ENCODE measurements at places on chromosomes 16 and 17.

DNA sequence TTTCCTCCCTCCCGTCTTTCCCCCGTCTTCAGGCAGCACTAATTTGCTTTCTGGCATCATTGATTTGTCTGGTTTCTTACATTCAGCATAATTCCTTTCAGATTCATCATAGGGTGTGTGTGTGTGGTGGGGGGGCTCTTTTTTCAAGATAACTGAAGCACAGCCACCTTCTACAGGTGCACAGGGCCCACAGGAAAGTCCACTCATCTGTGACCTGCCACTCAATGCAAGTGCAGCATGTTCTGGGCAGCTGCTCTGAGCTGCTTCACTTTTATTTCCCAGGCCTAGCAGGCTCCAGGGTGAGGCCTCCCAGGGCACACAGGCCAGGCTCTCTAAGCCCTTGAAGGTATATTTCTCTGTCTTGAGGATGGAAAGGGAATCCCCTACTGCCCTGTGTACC is 35.2 kb upstream of the MYH10 start:
- no peak for DNase-seq

DNA sequence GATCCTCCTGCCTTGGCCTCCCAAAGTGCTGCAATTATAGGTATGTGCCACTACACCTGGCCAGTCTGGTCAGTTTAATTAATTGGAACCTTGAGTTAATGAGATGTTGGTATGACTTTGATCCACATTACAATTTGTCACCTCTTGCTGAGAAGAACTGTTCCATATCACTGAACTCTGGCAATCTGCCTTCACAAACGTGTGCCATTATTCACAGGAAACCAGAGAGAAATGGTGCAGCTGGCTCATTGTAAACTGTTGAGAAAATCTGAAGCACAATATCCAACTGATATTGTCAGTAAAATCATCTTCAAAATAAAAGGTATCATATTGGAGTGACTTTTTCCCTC is 39.3 kb upstream of the YPEL2 start:
- DNase-seq: no peak

DNA sequence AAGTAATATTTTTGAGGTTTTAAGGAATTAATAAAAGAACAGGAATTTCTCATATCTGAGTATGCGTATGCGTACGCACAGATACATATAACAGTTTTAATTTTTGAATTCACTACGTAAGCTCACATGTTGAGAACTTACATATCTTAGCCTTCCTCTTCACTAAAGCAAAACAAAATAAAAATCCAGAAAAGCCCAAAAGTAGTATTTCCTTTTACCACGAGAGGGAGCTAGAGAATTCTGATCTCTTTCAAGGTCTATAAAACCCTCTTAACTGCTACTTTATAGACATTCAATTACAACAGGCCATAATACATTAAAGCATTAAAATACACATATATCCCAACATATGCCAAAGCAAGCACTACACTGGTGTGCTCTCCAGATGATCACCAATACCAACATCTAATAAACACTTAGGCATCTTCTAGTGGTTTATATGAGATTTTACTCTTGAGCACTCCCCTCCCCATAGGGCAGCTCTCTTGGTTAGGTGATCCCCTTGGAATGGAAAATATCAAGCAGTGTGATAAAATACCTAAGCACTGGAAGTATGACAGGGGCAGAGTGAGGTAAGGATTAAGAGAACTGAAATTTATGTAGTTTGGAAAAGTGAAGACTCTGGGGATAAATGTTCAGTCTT is 94.0 kb downstream of the SKAP1 start:
- DNase-seq: no peak

DNA sequence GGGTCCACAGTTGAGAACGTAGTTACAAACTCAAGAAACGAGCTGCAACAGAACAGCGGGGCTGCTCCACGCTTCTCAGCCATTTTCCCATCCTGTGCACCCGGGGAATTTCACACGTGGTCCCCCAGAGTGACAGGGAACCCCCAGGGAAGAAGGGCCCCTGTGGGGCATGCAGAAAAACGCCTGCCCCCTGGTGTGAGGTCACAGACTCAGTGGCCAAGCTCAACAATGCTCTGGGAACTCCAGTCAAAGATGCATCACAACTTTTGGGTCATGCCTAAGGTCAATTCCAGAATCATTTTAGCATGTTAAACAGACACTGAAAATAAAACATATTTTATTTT is 115.4 kb downstream of the ZNF778 start:
- no peak for DNase-seq

GRCh38 chr17:77358801-77359200 is 218.0 kb downstream of the SEC14L1 start:
- no peak for DNase-seq

- no peak for DNase-seq
Measured at GRCh38 chr16:9107025-9107970, 15.9 kb downstream of the HAPSTR1 start.

- DNase-seq: peak; percentile 61
Measured at GRCh38 chr17:75078284-75079022, 9.3 kb upstream of the SLC16A5 start.

GRCh38 chr16:69784586-69784985 is 22.5 kb downstream of the WWP2 start:
- DNase-seq: no peak

DNA sequence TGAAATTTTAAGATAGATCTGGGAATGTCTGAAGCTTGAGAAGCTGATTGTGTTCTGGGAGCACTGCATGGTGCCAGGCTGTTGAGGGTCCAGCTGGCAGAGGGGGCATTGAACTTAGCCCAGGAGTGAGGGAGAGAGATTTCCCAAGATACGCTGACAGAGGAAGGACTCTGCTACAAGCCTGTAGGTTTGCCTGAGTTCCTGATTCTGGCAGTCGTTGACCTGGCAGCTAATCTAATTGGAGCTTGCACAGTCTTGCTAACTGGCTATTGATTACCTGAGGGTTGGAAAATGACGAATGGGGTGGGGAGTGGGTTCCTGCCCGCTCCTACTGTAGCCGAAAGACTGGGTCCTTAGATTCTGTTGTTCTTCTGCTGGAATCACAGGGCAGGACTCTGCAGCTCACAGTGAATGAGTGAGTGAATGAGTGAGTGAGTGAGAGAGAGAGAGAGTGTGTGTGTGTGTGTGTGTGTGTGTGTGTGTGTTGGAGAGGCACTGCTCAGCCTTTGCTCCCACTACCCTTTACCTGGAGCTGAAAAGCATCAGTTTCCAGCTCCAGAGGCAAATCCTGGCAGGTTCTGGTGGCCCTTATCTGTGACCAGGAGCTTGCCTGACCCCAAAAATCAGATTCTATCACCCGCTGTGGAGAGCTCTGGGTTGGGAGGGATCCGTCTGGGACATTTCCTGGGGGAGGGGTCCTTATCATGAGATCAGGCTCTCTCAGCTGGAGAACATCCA is 16.7 kb downstream of the CTRL start:
- no peak for DNase-seq

DNA sequence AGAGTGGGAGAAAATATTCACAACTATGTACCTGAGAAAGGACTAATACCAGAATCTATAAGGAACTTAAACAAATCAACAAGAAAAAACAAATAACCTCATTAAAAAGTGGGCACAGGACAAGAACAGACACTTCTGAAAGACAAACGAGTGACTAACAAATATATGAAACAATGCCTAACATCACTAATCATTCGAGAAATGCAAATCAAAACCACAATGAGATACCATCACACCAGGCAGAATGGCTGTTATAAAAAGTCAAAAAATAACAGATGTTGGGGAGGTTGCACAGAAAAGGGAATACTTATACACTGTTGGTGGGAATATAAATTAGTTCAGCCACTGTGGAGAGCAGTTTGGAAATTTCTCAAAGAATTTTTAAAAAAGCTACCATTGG is 83.5 kb upstream of the WSCD1 start:
- no peak for DNase-seq

DNA sequence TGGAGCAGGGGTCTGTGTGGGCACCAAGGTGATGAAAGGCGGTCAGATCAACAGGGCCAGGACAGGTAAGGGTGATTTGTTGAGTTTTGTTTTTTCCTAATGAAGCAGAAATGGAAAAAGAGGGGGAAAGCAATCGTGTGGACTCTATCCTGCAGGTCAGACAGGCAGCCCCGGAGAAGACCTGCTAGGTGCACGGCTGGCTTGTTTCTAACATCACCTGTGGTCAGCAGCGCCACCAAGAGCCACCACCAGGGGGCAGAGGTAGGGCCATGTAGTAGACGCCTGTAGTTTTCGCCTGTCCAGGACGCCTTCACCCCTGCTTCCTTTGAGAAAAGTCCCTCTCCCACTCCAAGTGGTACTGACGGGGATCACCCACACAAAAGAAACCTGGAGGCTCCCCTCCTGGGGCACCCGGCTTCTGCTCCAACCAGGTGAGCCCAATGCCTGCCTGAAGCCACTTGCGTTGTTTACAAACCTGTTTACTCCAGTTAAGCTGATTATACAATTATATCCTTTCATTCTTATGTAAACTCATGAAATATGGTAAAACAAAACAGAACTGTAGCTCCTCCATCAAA is 54.2 kb upstream of the SEC14L1 start:
- DNase-seq: no peak

DNA sequence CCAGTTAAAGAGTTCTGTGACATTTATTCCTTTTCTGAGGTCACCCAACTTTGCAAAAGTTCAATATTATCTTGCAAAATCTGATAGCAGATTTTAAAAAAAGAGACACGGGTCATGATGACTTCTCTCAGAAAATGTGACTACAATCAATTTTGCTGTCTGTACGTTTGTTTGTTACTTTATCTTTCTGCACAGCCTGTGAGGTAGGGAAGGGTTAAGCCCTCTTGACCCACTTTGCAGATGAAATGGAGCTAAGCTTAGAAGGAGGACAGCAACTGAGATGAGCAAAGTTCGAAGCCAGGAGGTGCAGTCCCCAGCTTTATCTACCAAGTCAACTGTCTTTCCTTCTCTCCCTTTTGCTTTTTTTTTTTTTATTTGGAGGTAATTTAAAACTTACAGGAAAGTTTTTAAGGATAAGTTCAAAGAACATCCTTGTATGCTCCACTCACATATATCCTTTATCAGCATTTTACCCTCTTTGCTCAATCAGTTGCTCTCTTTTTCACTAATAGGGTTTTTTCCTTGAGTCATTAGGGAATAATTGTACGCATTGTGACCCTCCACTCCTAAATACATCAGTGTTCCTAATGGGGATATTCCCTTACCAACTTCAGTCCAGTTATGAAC is 86.8 kb downstream of the MSI2 start:
- no peak for DNase-seq

DNA sequence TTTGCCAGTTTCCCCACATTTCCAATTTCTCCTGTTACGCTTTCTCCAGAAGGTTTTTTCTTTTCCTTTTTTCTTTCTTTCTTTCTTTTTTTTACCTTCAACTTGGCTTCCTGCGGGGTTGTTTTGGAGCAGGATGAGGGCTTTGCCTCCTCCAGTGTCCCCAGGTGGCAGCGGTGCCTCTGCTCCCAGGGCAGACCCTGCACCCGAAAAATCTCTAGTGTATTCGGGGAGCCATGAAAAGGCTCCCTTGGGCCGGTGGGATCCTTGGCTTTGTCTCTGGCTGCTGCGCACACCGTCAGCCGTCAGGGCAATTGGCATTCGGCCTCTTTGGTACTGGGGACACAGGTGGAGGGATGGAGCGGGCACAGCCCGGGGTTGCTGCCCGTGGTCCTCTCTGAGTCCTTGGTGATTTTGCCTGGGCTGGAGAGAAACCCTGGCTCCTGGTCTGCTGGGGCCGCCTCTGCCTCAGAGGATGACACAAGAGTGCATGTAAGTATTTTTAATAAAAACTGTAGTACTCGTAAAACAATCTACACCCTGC is 846 bp downstream of the ITGB3 start:
- no peak for DNase-seq

GRCh38 chr16:17861981-17862479 is 391.3 kb upstream of the XYLT1 start:
- DNase-seq: no peak
